Activated CD4-positive, alpha-beta T cell treated with anti-CD3 and anti-CD28 coated beads, Interleukin-2, Interleukin-6, amounts not matched to agents 100 ng/mL and 50 ng/mL, durations not matched to agents 16 hours and 8 hours (primary cell): ENCODE measurements at places on chromosomes 16 and 17.

DNA sequence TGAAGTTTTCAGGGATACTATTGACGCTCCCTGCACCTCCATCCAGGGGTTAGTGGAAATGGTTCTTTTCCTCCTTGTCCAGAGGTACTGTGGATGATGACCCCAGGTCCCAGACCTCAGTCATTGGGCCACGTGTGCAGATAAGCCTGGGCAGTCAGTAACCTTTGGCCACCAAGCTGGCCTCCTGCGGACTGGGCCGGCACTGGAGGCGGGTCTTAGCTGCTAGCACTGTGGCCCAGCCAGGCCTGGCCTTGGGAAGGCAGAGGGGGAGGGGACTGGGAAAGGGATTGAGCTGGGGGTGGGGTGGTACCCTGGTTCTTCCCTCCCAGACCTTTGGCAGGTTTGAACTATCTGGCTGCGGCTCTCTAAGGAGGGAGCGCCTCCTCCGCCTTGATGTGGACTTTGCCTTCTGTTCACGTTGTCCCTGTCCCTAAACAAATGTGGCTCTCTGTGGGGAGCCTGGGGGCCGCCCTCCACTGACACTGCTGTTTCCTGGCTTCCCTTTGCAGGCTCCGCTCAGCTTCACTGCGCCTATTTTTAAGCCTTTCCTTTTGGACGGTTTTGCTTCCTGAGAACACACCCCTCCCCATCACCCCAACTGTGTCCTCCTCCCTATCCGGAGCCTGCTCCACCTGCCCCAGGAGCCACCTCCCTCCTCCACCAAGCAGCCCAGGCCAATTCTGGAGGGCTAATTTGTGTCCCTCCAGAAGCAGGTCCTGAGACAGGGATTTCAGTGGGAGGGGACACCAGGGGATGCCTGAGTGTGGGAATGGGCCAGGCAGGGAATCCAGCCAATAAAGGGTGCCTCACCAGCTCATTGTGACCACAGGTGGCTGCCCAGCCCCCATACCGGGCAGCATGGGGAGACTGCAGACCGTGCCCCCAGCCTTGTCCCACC lies 251.9 kb downstream of the SEC14L1 start:
- DNase-seq, result no peak

DNA sequence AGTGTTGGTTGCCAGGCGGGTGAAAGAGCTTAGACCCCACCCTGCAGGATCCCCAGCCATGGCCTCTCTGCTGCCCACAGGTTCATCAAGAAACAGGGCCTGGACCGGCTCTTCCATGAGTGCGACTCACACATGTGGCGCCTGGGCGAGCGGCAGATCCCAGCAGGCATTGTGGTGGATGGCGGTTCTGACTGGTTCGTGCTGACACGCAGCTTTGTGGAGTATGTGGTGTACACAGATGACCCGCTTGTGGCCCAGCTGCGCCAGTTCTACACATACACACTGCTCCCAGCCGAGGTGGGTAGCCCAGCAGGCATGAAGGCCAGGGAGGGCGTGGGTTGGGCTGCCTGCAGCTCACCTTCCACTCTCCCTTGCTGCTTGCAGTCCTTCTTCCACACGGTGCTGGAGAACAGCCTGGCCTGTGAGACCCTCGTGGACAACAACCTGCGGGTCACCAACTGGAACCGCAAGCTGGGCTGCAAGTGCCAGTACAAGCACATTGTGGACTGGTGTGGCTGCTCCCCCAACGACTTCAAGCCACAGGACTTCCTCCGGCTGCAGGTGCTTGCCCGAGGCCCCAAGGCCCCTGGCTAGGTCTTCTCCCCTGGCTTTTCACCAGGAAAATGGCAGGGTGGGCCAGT lies 9.9 kb downstream of the XYLT2 start:
- DNase-seq, result no peak

DNA sequence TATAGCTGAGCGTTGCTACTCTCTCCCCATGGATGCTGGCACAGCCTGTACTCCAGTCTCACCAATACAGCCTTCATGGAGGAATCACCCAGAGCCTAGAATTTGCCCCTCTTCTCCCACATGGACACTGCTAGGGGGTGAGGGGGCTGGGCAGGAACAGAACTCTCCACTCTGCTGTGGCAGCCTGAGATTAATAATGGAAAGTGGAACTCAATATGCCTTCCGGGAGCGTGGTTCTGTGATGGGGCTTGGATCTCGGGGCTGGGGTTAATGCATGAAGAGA lies 1.2 kb downstream of the SLC9A5 start:
- no peak for DNase-seq

DNA sequence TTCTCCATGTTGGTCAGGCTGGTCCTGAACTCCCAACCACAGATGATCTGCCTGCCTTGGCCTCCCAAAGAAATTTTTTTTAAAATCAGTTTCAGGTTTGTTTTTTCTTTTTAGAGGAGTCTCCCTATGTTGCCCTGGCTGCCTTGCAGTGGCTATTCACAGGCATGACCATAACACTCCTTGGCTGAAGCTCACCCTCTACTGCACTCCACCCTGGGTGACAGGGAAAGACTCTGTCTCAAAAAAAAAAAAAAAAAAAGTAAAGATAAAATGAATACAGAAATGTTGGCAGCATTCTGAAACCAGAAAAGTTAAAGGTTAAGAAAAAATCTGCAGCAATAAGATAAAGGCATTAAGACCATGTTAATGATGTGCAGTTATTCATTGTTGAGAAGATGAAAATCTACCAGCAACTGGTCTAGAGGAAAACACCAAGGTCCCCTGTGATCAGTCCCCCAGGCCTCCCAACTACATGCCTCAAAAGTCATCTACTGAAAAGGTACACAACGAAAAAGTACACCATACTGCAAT lies 15.1 kb downstream of the YWHAE start:
- no peak for DNase-seq

- DNase-seq, result no peak
Observed at GRCh38 chr16:72429671-72430081, 257.7 kb upstream of the PMFBP1 start.

DNA sequence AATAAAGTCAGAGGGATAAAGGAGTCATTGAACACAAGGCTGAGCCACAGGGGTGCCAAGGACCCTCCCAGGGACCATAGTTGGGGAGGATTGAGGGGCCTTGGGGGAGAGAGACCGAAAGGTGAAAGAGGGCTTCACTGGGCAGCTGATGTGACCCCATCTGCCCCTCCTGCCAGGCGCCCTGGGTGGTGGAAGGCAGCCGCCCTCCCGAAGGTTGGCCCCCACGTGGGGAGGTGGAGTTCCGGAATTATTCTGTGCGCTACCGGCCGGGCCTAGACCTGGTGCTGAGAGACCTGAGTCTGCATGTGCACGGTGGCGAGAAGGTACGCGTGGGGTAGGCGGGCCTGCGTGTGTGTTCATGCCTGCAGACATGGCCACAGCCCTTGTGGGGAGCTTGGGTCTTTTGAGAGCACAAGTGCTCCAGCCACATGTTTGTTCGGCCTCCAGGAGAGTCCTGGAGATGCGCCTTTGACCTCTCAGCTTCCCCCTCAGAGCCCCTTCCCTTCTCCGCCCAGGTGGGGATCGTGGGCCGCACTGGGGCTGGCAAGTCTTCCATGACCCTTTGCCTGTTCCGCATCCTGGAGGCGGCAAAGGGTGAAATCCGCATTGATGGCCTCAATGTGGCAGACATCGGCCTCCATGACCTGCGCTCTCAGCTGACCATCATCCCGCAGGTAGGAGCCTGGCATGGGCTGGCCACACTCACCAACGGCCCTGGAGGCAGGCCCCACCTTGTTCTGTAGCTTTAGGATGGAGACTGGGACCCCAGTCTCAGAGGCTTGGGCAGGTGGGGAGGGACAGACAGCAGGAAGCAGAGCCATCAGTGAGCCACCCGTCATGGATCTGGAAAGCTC lies 24.1 kb downstream of the ANKRD40 start:
- no peak for DNase-seq

DNA sequence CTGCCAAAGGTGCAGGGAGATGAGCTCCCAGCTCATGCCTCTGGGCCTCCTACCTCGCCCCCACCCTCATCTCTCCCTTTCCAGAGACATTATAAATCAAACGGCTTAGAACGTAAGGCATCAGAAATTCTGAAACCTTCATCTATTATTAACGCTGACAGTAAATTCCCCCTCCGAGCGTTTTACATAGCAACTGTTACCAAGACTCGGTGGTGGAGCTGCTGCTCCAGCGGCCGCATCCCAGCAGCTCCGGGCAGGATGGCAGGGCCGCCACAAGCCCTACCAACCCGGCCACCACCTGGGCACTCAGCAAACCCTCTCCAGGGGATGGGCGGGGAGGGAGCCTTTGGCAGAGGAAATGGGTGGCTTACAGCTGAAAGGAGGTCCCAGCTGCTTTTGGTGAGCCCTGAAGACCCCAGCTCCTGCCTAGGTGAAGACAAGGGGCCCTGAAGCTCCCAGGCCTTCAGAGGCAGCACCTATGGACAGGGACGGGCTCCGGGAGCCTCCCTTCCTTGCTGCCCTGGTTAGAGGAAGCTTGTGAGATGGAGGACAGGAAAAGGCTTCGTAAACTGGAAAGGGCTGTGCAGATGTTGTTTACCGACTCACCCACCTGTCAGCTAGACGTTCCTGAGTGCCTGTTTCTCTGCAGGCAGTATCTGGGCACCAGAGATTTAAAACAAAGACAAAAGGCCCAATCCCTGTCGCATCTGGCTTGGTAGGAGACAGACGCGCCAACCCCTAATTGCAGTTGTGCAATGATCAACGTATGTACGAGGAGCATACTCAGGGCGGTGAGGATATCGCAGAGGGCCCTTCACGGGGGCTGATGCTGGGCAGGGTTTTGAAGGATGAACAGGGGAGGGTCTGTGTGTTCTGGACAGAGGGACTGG lies 76.9 kb downstream of the RAI1 start:
- DNase-seq, result no peak

GRCh38 chr16:1308036-1308976 lies 1.1 kb upstream of the UBE2I start:
- peak; percentile 55 for DNase-seq

GRCh38 chr16:76081967-76082366 lies 195.2 kb upstream of the CNTNAP4 start:
- DNase-seq, result no peak
